Suppressor macrophage (primary cell): ENCODE measurements at places on chromosomes 3 and 15.

DNA sequence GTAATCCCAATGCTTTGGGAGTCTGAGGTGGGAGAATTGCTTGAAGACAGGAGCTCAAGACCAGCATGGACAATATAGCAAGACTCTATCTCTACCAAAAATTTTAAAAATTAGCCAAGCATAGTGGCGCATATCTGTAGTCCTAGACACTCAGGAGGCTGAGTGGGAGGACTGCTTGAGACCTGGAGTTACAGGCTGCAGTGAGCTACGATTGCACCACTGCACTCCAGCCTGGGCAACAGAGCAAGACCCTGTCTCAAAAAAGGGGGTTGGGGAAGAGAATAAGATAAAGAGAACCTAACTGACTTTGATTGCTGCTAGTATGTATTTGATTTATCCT is 755 bp downstream of the CD200R1 start:
- peak; percentile 17 for DNase-seq

GRCh38 chr3:53518495-53518981 is 24.1 kb downstream of the CACNA1D start:
- peak; percentile 54 for DNase-seq

DNA sequence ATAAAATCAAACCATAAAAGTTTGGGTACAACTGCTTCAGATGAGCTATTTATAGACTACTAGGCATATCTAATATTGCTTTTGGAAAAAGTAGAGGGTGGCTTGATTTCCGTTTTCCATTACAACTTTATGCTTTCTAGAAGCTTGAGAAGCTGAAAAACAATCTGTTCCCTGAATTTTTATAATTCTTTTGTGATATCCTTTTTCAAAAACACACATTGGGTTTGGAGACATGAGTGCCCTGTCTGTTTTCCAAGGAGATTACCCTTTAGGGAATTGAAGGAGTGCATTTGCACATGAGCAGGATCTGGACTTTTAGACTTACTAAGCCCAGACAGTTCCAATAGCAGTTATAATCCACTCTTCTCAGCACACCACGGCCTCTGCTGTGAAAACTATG is 49.5 kb upstream of the FILIP1L start:
- DNase-seq: no peak

- DNase-seq: no peak
Observed at GRCh38 chr3:140467796-140468315, 210.0 kb upstream of the TRIM42 start.

GRCh38 chr3:108406063-108406660 is 104.2 kb downstream of the MYH15 start:
- DNase-seq: peak; percentile 40

- DNase-seq: no peak
Observed at GRCh38 chr3:28840976-28841376, 439.9 kb upstream of the RBMS3 start.

- DNase-seq: peak; percentile 19
Observed at GRCh38 chr15:98067339-98067738, 106.8 kb downstream of the ARRDC4 start.

GRCh38 chr3:183764847-183765731 is 60.3 kb downstream of the MAP6D1 start:
- DNase-seq: no peak

GRCh38 chr15:35737441-35737840 is 191.5 kb upstream of the DPH6 start:
- DNase-seq: no peak

- no peak for DNase-seq
Observed at GRCh38 chr3:79109754-79110153, 658.0 kb downstream of the ROBO1 start.

DNA sequence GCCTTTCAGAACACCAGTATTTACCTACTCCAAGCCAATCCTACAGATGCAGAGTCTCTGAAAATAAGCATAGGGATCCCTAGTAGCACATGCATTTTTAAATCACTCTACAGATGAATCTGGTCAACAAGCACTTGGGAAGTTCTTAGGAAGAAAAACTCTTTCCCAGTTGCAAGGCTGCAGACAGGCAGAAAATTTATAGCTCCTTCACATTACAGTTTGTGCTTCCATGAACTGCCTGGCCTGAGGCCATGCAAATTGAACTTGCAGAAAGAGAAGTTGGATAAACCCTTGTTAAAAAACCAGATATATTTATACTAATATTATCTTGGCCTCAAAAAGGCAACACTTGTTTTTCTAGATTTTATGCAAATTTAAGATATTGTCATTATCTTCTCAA is 256.9 kb downstream of the EPHA3 start:
- no peak for DNase-seq

DNA sequence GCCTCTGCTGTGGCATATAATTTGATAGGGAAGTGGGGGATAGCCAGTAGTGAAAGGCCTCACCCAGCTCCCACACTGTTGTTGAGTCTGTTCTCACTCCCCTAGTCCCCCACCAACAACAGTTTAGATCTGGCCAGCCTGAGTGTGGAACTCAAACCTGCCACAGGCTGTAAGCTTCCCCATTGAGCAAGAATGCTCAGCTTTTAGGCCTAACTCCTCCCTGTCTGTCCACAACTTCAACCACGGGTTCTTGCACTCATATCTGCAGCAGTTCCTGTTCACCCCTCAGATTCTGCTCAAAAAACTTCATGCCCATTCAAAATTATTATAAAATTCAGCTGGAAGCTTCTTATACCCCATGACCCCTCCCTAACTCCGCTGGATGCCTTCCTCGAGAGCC is 975.1 kb downstream of the NSUN3 start:
- DNase-seq: no peak

DNA sequence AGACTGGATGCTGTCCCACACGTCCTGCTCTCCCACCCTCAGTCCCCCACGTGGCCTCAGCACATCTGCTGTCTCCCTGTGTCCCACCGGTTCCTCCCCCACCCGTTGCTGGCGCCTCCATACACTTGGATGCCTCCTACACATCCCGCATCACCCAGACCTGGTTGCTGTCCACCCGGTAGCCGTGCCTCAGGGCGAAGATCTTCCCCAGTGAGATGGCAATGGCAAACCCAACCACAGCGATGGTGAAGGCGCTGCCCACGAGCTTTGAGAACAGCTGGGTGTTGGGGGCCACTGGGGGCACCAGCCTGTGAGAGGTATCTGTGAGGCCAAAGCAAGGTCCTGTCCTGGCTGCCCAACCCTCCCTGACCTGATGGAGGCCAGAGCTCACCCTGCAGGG is 4.4 kb downstream of the SLC26A6 start:
- no peak for DNase-seq

DNA sequence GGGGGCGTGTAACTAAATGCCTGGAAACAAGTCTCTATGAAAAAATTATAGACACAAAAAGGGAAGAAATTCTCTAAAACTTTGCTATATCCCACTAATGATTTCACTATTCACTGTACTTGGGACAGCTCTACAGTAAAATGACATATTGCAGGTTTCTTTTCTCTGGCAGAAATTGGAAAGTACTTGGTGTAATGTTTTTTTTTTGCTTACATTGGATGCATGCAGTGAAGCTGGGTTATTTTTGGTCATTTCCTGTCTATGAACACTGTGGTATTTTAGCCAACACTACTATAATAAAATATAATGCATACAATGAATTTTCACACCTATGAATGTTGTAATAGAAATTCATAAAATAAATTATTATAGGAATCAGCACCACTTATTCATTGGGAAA is 109.7 kb downstream of the LRRC49 start:
- DNase-seq: no peak

DNA sequence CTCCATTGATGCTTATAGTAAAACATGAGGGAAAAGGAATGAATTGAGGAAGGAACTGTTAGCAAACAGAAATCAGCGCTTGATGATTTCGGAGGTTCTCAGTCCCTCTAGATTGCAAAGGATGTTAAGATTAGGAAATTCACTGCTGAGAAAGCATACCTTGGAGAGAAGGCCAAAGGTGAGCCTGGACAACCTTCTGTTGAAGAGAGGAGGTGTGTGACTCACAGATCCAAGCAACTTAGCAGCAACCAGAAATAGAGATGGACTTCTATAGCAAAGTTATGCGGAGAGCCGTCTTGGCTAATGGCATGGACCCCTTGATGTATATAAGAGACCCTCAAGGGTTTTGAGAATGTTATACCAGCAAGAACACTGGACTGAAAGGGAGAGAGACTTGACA is 114.3 kb downstream of the EEFSEC start:
- no peak for DNase-seq

- DNase-seq: no peak
Observed at GRCh38 chr3:146156095-146156494, 4.9 kb downstream of the PLOD2 start.

DNA sequence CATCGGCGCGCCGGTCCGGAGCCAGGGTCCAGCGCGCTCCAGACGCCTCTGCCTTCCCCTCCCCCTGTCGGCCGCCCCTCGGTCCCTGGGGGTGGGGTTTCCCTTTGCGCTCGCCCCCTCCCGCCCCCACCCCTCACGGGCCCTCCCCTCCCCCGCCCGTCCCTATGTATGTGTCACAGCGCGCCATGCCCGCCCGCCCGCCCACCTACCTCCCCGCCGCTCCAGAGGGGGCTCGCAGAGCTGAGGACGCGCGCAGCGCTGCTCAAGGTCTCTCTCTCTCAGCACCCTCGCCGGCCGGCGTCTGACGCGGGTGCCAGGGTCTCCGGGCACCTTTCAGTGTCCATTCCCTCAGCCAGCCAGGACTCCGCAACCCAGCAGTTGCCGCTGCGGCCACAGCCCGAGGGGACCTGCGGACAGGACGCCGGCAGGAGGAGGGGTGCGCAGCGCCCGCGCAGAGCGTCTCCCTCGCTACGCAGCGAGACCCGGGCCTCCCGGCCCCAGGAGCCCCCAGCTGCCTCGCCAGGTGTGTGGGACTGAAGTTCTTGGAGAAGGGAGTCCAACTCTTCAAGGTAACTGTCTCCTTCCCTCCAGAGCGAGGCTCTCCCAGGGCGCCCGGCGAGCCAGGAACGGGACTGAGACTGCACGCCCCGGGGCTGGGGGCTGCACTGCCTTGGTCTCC is at the start of gene ACAN:
Gene ACAN, plus strand, starts transcription at position 196 of the 679 bp plus-strand sequence. CDS start 32,771 bp downstream, outside the sequence.
- DNase-seq: no peak

DNA sequence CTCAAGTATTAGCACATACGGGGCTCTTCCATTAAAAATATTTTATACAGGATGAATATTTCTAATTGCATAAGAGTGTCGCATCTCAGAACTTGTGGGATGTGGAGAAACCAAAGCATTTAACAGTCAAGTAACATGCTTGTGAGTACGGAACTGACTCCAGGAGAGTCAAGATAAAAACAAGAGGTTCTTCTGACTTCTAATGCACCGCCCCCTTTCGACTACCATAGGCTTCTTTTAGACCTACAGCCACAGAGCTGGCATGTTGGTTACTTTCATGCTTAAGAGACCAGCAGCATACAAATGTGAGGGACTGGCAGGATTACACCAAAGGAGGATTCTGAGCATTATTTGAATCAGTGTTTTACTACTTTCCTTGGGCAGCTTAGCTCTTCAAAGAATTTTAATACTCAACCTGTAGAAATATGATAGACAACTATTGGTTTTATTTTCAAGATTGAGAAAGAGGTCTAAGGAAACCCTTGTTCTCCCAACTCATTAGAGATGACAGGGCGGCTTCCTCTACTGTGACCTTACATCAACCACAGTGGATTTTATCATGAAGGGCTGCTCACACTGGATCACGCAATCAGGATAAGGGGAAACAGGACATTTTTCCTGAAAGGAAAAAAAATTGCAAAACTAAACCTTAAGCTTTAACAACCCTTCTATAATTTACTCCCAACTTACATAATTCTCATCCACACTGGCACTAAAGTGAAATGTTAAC is 14.0 kb downstream of the ETV5 start:
- peak; percentile 64 for DNase-seq

DNA sequence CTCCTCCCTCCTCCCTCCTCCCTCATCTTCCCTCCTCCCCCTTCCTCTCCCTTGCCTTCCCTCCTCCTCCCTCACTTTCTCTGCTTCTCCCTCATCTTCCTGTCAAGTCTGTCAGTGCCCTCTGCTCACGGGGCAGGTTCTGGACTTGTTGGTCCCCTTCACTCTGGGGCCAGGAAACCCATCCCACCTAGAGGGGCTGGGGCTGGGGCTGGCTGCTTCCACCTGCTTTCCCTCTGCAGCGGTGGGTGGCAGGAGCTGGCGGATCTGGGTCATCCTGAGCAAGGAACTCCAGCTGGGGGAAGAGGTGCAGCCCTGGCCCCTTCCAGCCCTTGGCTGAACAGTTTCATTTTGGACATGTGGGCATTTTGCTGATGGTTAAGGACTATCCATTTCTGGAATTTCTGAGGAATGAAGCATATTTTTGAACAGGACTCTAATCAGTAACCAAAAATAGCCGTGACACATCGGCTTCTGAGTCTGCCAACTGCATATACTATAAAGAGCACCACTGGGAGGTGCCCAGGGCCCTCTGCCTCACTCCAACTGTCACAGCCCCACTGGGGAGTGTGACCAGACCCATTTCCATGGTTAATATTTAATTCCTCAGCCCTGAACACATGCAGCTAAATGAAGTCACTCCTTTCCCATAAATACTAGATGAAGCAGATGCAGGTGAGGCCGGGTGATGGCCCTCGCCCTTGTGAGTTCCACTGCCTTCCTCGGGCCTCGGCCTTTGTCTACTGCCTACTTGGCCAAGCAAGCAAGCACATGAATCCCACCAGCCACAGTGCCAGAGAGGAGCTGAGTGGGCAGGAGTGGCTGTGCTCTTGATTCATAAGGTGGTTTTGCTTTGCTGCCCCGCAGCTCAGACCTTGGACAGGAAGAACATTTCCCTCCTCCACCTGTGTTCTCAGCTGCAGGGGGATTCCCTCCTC is 39.8 kb downstream of the CHDH start:
- DNase-seq: no peak
